Pons (tissue), 1 donor: ENCODE measurements at places on chromosomes 6 and 20.

GRCh38 chr6:37850260-37850659 is 30.7 kb downstream of the ZFAND3 start:
- no peak for DNase-seq

GRCh38 chr6:106618324-106618723 is 11.0 kb downstream of the RTN4IP1 start:
- DNase-seq, result no peak

GRCh38 chr20:54015496-54015895 is 54.9 kb downstream of the BCAS1 start:
- DNase-seq, result no peak

- peak; percentile 17 for DNase-seq
Measured at GRCh38 chr6:140956571-140957369, 1176.0 kb upstream of the GJE1 start.

DNA sequence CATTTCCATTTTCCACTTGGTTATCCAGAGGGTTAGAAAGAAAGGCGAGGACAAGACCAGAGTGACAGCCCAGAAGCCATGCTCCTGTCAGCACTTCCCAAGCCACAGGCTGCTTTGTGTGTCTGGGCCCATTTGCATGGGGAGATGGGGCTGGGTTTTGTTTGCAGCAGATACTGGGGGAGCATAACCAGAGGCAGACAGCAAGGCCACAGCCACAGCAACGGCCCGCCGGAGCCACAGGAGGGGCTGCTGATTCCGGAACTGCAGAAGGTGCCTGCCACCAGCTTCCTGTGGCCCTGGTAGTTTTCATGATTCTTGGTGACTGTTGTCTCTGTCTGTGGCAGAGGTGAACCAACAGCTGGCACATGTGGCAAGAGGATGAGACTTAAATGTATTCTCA is 106.6 kb downstream of the DLL1 start:
- DNase-seq, result no peak

DNA sequence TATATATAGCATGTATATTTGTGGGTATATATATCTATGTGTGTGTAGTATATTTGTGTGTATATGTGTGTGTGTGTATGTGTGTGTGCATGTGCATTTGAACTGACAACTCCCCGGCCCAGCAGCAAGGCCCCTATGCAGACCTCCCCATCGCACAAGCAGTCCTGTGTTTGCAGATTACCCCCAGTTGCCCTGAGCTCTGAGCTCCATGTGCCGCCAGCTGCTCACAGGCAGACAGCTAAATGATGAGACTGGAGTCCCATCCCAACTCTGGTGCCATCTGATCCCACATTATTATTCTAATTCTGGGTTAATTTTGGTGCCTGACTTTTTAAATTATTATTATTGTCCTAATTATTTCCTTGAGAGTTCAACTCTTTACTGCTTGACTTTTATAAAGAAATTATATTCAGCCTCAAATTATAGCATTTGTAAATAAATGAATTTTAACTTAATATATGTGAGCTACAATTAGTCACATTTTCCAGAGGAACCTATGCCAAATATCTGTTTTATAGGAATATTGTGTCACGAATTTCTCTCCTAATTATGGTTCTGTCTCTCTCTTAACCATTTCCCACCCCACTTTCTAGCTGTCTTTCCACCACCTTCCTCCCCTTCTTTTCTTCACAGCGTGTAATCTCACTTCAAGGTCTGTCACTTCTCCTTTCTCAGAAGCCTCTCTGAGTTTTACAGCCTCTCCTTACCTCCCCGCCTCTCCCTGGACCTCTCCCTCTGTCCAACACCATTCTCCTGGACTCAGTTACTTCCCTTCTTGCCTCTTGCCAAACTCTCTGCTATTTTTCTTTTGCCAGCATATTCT is 90.6 kb upstream of the SYNDIG1 start:
- no peak for DNase-seq

GRCh38 chr6:52063584-52064344 is 23.6 kb downstream of the PKHD1 start:
- peak; percentile 42 for DNase-seq
